ENCODE measurements at places on chromosomes 6 and 20. TPM values are rescaled to one million over a fixed set of nuclear protein-coding genes. Genes with fewer than 3 reads are reported as not detected.

Gene SGK2
- total RNA-seq: 33.8 TPM

DNA sequence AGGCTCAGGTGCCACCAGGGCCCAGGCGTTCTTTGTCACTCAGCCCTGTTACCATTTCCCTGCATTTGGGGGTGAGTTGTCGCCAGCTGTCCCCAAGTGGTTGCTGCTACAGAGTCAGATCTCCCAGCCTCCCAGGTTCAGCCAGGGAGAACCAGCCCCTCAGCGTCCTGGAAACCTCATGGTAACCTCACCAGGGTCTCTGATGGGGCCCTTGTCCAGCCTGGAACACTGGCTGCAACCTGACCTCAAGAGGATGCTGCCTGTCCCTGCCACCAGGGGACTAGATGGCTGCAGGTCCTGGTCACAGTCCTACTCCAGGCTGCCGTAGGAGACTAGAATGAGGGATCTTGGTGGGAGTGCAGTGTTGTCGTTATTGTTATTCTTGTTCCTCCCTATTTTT is 228.3 kb upstream of the PDE10A start:
- H3K27me3 ChIP-seq: no peaks in the 10 kb centered on the region
- H3K4me1 ChIP-seq: no peaks in the 10 kb centered on the region
- H3K36me3 ChIP-seq: no peaks in the 10 kb centered on the region
- H3K27ac ChIP-seq: no peak overlapping the region
- no peak overlapping the region for H3K4me3 ChIP-seq

GRCh38 chr20:4406627-4407026 is 315.1 kb upstream of the PRND start:
- H3K4me3 ChIP-seq: no peak overlapping the region
- no peak for DNase-seq
- H3K27me3 ChIP-seq: no peaks in the 10 kb centered on the region
- H3K36me3 ChIP-seq: no peaks in the 10 kb centered on the region
- H3K27ac ChIP-seq: no peak overlapping the region

DNA sequence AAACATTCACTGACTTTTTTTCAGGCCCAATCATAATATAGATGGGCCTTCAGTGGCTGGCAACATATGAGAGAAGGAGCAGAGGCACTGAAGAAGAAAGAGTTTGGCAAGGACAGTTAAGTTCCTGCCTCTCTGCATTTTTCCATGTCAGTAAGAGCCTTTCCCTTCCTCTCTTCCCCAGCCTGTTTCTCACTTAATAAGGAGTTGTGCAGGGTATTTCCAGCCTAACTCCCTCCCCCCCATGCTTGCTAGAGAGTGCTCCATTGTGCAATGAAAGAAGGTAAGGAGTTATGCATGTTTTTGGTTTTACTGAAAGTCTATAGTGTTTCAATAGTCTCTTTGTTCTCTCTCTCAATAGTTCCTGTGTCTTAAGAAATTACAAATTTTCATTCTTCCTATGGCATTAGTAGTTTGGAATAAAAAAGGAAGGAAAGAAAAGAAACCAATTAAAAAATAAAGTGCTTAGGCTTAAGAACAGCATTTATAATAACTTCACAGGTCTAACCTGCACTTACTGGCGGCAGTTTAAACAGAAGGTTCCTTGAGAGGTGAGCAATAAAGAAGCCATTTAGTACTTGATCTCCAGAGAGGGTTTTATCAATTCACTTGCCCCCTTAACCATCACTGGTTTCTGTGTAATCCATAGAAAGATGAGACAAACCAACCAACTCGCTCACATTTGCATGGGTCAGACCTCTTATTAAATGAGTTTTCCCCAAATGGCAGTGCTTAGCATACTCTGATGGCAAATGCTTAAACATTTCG is 251.1 kb downstream of the PTPRT start:
- no peaks in the 10 kb centered on the region for H3K4me1 ChIP-seq
- H3K27ac ChIP-seq: no peak overlapping the region
- H3K4me3 ChIP-seq: no peak overlapping the region
- H3K36me3 ChIP-seq: no peaks in the 10 kb centered on the region
- no peak for DNase-seq

GRCh38 chr6:118100717-118101116 is 193.7 kb downstream of the SLC35F1 start:
- H3K4me1 ChIP-seq: no peaks in the 10 kb centered on the region
- no peak for DNase-seq

DNA sequence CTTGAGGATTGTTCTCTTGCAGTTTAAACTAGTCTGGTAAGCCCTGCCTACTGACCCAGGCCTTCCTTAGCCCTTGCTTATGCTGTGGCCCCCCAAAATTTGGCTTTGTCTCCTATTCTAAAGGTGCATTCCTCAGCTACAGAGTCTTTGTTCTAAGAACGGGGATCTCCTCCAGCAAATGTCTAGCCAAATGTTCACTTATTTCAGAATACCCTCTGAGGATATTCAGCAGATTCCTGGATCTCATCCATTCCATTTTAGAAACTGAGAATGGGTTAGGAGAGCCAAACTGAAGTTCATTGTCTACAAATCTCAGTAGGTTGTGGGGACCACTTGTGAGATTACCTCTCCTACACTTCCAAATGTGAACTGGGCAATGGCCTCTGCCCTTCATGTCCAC is 164.2 kb upstream of the ARG1 start:
- H3K36me3 ChIP-seq: no peaks in the 10 kb centered on the region
- no peaks in the 10 kb centered on the region for H3K27me3 ChIP-seq
- DNase-seq: no peak
